ENCODE measurements at places on chromosomes 4 and X.

- no peak for DNase-seq
These were observed 42.4 kb upstream of the TMPRSS11B start for GRCh38 chr4:68287704-68288392.

DNA sequence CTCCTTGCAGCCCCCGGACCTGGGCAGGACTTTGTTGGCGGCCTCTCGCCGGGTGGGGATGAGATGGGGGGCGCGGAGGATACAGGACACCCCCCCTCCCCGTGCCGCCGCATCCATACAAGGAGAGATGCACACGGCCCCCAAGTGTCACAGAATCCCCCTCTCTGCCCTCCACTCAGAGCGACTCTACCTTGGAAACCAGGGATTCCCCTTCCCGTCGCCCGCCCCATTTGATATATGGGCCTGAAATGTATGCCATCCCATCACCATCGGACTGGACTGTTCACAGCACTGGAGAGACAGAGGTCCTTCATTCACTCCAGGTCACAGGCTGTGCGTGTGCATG lies 426 bp downstream of the PORCN start:
- no peak for DNase-seq

GRCh38 chrX:118211891-118212816 lies 95.5 kb upstream of the KLHL13 start:
- DNase-seq: no peak

DNA sequence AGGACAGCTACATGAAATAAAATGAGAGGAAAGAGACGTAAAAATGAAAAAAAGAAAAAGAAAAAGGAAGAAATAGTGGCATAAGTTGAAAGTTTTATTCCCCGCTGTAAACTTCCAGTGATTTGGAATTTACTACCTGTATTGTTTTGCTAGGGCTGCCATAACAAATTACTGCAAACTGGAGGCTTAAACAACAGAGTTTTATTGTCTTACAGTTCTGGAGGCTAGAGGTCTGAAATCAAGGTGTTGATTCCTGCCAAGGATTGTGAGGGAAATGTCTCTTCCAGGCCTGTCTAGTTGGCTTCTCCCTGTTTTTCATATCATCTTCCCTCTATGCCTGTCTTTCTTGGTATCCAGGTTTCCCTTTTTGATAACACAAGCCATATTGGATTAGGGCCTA lies 119.4 kb upstream of the PACRGL start:
- DNase-seq: no peak

- no peak for DNase-seq
These were observed 141.0 kb downstream of the ARX start for GRCh38 chrX:24874604-24875247.

GRCh38 chr4:17770845-17771244 lies 10.6 kb downstream of the FAM184B start:
- no peak for DNase-seq

GRCh38 chr4:110867251-110867960 lies 244.5 kb upstream of the PITX2 start:
- DNase-seq: no peak

GRCh38 chrX:12702509-12703091 lies 88.6 kb upstream of the PRPS2 start:
- no peak for DNase-seq

DNA sequence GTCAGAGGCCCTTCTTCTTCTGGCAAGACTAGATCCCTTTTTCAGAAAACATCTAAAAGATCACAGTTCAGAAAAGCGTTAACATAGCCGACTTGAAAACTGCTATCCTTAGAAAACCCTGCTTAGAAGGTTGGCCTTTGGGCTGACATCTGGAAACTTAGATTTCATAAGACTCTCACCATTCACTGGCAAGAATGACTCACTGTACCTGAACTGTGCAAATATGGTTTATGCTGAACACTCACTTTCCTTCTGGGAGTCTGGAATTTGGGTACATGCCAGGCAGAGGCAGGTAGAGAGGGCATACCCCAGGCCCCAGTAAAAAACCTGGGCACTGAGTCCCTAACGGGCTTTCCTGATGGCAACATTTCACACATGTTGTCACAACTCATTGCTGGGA lies 88.8 kb upstream of the GPC3 start:
- no peak for DNase-seq

- no peak for DNase-seq
These were observed 63.4 kb upstream of the S100G start for GRCh38 chrX:16586377-16587112.

- DNase-seq: no peak
These were observed 586.1 kb downstream of the ADGRL3 start for GRCh38 chr4:61786211-61786610.

DNA sequence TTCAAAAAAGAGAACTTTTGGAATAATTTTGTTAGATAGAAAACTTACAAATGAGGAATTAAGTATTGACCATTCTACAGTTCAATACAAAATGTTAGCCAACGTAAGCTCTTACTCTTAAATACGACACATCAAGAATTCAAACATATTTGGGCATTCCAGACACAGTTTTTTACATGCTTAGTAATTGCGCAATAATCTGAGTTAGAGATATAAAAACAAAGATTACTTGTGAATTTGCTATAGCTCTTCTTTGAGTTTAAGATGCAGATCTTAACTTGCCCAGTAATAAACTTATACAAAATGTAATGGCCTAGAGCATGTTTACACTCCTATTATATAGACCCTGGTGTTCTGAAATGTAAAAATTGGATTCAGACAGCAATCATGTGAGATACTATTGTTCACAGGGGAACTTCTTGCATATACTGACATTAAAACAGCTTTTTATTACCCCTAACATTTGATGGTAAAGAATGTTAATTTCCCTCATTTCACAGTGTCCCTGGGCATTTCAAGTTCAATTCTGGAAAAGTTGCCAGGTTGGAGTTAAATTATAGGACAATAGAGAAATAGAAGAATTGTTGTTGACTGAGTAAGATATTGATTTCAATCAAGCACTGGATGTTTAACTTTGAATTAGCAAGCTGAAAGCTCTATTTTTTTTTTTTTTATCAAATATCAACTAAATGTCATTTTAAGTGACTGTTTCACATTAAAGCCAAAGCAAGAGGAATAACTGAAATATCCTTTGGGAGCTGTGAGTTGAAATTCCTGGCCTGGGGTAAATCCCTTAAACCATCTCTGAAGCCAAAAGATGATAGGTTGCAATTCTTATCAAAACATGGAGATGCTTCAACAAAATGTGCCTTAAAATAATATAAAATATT lies 910 bp downstream of the HPGDS start:
- DNase-seq: no peak

GRCh38 chrX:1582686-1583437 lies 8.5 kb upstream of the AKAP17A start:
- no peak for DNase-seq

DNA sequence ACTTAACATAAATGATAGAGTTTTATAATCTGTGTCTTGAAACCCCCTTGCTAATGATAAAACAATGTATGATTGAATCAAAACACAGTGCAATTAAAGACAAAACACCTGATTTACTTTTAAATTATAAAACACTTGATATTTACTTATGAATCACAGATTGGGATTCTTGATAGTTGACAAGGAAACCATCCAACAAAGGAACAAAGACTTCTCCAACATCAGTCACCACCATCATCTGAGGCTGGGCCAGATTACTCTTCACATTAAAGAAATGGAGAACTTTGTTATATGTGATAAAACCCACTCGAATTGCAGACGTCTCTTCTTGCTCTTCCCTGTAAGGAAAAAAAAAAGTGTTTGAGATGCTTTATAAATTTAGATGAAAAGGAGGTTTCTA lies 67.4 kb downstream of the METTL14 start:
- DNase-seq: no peak
